ENCODE measurements at places on chromosomes 1 and 21.

GRCh38 chr1:245946905-245947304 lies 560.2 kb downstream of the SMYD3 start:
- DNase-seq, result peak; percentile 40

DNA sequence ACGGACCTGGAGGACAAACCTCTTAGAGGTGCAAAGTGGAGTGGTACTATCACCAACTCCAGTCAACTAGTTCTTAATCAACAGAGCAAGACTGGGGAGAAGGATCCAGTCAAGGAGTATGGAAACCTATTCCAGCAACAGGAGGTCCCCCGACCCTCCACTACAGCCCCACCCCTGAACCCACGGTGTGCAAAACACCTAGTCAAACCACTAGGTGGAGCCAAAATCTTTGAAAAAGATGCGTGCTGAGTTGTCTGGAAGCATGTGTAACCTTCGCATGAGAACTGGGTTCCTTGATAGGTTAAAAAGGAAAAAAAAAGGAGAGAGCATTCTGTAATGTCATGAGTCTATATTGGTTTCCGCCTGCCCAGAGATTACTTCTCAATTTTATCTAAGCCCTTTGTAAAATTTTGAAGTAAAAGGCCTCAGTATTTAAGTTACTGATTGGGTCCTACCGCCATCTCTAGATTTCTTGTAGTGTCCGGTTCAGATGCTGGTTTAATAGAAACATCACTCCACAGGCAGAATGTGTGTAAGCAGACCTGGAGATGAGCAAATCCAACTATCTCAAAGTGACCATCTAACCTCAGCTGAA lies 81.9 kb upstream of the HAO2 start:
- DNase-seq, result peak; percentile 75

GRCh38 chr21:33011462-33011861 lies 14.3 kb upstream of the OLIG2 start:
- DNase-seq, result no peak

DNA sequence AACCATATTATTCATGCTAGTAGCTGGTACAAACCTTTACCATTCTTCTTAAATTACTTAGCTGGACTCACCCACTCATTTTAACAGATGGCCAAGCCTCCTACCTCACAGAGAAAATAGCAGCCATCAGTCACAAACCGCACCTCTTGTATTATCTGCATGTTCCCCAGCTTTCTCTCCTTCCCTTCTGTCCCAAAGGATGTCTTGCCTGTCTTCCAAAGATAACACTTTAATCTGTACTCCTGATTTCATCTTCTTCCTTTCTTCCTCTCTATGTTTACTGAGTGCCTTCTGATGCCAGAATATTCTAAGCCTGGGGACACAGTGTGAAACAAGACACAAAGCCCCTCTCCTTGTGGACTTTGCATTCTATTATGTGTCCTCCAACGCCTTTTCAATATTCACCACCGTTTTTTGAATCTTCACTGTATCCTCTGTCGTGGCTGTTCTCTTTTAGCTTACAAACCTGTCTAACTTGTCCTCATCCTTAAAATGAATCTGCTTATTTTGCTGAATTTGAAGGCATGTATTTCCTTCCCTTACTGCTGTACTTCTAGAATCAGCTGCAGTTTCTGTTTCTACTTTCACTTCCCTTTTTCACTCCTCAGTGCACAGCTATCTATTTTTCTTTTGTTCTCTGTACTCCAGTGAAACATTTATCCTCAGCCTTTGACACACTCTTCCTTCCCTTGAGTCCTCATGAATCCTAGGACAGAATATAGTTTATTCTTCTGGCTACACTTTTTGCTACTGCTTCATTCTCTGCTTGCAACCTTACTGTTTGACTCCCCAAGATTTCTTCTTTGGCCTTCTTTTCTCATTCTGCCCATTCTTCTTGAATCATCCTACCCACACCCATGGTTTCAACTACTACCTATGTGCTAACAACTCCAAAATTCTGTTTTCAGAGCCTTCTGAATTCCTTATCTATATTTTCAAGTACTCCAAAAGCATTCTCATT lies 216.9 kb upstream of the SAMSN1 start:
- DNase-seq, result no peak

DNA sequence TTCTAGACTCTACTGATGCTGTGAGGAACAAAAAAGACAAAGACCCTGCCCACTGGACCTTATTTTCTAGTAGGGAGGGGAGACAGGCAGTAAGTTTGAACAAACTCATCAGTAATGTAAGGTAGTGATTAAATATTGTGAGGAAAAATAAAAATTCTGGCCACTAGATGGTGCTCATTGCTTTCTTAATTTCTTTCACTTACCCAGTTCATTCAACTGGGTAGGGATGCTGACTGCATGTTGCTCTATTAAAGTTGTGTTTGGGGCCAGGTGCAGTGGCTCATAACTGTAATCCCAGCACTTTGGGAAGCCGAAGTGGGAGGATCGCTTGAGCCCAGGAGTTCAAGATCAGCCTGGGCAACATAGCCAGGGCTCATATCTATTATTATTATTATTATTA lies 6.3 kb upstream of the KYAT3 start:
- peak; percentile 71 for DNase-seq

DNA sequence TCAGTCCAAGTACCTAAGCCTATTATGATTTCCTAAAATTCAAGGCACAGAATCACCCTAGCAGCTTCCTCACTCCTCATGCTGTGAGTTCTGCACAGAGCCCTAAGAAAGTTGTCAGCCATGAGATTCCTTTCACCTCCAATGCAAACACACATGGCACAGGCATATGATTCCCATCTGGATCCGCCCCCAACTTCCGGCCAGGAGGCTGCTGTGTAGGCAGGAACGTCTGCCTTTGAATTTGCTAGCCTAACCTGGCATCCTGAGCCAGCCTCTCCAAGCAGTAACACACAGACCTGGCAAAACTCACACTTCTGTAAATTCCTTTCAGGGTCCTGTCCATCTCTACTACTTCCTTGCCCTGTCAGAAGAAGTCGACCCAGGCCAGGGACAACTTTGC lies 521.1 kb upstream of the BEND5 start:
- DNase-seq, result no peak

- no peak for DNase-seq
These were observed 138.4 kb downstream of the HIVEP3 start for GRCh38 chr1:41780322-41780721.

GRCh38 chr1:248808876-248809275 lies 16.8 kb downstream of the SH3BP5L start:
- DNase-seq, result no peak

DNA sequence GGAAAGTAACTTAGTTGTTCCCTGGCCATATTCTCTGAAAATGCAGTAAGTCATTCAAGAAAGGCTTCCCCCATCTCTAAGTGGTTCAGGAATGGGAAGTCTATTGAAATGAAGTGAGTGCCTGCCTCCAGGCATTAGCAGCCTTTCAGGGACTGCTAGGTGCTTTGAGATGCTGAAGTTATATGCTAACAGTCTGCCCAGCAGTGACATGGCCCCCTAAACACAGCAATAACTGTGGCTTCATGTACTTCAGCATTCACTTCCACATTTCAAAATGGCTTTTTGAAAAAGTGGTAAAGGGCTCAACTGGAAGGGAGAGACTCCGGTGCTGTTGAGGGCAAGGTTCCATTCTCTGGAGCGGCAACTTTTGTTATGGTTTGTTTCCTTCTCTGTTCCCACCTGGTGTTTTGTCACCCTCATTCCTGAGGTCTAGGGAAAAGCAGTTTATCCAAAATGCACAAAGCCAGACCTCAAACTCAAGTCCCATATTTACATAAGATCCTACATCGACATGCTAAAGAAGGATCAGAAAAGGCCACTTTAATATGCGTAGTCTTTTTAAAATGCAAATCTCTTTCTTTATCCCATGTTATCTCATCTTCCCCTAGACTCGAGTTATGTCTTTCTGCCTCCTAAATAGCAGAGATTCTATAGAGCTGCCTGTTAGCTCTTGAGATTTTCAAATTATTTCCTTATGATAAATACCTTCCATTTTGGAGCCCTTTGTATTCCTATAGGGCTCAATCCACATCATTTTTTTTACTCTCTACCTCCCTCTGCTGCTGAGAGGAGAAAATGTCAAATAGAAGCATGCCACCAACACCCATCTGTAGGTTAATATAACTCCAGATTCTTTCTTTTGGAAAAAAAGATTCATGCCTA lies 34.2 kb upstream of the LRRC8C start:
- DNase-seq, result peak; percentile 18

DNA sequence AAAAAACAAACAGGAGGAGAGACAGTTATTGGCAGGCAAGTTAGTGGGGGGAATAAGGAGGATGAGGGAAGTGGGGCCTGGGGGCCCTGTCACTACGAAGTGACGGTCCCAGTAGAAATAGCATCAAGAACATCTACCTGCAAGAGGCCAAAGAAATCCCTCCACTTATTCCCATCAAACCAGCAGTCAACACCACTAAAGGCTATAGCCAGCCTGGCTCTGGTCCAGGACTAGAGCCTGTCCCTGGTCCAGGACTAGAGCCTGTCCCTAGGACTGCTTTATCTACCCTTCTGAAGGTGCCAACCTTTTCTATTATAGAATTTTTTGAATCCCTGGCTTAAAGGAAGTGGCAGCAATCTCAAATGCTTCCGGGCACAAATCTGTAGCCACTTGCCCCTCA lies 3.2 kb downstream of the KLF18 start:
- no peak for DNase-seq

- DNase-seq, result peak; percentile 81
These were observed 18.3 kb upstream of the ALPL start for GRCh38 chr1:21490774-21491487.

DNA sequence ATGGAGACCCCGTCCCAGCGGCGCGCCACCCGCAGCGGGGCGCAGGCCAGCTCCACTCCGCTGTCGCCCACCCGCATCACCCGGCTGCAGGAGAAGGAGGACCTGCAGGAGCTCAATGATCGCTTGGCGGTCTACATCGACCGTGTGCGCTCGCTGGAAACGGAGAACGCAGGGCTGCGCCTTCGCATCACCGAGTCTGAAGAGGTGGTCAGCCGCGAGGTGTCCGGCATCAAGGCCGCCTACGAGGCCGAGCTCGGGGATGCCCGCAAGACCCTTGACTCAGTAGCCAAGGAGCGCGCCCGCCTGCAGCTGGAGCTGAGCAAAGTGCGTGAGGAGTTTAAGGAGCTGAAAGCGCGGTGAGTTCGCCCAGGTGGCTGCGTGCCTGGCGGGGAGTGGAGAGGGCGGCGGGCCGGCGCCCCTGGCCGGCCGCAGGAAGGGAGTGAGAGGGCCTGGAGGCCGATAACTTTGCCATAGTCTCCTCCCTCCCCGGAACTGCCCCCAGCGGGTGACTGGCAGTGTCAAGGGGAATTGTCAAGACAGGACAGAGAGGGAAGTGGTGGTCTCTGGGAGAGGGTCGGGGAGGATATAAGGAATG lies 505 bp downstream of the LMNA start:
- DNase-seq, result peak; percentile 55

DNA sequence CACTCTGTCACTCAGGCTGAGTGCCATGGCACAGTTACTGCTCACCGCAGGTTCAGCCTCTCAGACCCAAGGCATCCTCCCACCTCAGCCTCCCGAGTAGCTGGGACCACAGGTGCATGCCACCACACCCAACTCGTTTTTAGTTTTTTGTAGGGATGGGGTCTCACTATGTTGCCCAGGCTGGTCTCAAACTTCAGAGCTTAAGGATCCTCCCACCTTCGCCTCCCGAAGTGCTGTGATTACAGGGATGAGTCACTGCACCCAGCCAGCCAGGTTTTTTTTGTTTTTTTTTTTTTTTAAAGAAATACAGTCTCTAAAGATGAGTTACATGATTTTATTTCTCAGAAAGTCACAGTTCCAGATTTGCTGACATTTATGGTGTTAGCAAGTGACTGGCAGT lies 29.0 kb downstream of the BACE2 start:
- no peak for DNase-seq

DNA sequence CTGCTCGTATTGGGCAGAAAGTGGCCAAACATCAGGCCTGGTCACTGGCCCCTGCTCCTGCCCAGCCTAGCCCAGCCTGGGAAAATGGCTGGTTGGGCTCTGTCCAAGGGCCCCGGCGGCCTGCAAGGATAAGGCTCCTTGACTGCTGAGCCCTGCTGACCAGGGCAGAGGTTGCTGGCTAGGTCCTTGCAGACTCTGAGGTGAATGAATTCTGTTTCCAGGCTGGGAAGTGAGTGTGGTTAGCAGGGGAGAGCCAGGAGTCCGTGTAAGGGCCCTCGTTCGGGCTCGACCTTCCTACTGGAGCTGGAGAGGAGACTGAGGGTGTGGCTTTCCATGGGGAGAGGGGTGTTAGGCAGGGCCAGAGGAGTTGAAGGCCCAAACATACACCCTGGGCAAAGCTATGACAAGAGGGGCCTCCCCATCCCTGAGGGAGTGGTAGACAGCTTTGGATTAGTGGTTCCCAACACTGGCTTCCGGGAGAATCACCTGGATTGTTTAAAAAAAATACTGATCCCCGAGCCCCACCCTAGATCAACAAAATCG lies 20.6 kb downstream of the CSF1 start:
- peak; percentile 97 for DNase-seq

DNA sequence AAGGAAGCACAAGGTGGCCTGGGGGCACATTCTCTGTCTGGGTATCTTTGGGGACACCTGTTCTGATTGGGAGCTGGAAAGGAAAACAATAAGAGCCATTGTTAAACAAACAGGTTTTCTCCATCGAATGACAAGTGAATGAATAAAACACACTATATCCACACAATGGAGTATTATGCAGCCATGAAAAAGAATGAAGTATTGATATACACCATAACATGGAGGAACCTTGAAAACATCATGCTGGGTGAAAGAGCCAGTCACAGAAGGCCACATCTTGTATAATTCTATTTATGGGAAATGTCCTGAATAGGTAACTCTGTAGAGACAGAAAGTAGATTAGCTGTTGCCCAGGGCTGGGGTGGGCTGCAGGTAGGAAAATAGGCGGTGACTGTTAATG lies 11.1 kb downstream of the PROK1 start:
- DNase-seq, result no peak

- DNase-seq, result no peak
These were observed 44.7 kb upstream of the DISC1 start for GRCh38 chr1:231581859-231582258.

GRCh38 chr1:30110846-30111245 lies 612.5 kb downstream of the MATN1 start:
- DNase-seq, result peak; percentile 65

DNA sequence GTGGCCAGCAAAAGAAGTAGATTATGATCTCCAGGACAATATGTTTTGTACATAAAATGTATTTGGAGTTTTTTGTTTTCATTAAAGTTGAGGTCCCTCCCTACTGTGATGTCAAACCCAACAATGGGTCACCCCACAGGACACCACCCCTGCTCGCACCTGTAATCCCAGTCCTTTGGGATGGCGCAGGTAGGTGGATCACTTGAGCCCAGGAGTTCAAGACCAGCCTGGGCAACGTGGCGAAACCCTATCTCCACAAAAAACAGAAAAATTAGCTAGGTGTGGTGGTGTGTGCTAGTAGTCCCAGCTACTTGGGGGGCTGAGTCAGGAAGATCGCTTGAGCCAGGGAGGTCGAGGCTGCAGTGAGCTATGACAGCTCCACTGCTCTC lies 9.0 kb downstream of the ZBTB17 start:
- DNase-seq, result no peak

Measured in neural progenitor cell (in vitro differentiated cells).